SW 1271 (cell line): ENCODE measurements at places on chromosomes 7 and 10.

GRCh38 chr7:100090527-100091410, 2.0 kb downstream of the COPS6 start:
- DNase-seq, result peak; percentile 9

DNA sequence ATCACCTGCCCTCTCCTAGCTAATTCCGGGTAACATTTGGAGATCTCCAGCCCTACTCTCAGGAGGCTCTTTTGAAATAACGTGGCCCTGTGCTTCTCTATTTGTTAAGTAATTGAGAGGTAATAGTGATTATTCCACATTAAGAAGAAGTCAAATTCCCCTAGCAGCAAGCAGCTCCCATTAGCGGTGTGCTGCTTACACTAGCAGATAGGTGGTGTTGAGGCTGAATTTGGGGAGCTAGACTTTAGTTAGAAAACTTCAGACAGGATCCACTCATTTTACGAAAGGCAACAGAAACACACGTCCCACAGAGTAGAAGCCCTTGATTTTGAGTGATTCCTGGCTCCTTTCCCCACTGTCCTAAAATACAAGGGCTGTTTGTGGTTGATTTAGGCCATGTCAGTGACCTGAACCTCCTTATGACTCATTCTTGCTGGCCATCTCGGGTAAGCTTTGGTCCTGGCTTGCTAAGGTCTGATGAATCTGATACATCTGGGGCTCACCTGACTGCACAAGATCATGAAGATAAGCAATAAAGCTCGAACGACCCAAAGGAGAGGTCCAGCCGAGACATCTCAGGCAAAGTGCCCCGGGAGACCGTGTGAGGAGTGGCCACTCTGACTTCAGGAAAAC, 77.2 kb downstream of the FAM204A start:
- DNase-seq, result no peak

DNA sequence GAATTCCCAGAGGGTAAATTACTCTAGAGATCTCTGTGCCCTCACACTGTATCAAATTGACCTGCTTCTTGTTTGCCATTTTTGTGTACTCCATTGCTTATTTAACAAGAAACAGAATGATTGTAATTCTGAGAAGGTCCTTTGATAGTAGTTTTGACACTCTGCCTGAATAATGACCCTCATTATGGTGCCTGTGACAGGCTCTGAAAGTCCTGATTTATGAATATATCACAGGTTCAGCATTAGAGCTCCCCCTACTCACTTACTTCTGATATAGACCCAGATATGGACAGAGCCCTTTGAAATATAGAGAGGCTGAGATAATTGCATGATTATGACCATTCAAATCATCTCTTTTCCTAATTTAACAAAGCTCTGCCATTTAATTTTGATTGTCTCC, 465.2 kb downstream of the MDFIC start:
- no peak for DNase-seq

- no peak for DNase-seq
These were observed 29.8 kb downstream of the MTURN start for GRCh38 chr7:30164567-30164966.

- no peak for DNase-seq
These were observed 14.7 kb downstream of the PWWP2B start for GRCh38 chr10:132411561-132412253.

GRCh38 chr10:6665847-6666246, 85.8 kb upstream of the PRKCQ start:
- DNase-seq, result no peak
